ENCODE measurements at places on chromosomes 1 and 21.

GRCh38 chr1:207502726-207503125 lies 6.8 kb downstream of the CR1 start:
- no peak for DNase-seq

DNA sequence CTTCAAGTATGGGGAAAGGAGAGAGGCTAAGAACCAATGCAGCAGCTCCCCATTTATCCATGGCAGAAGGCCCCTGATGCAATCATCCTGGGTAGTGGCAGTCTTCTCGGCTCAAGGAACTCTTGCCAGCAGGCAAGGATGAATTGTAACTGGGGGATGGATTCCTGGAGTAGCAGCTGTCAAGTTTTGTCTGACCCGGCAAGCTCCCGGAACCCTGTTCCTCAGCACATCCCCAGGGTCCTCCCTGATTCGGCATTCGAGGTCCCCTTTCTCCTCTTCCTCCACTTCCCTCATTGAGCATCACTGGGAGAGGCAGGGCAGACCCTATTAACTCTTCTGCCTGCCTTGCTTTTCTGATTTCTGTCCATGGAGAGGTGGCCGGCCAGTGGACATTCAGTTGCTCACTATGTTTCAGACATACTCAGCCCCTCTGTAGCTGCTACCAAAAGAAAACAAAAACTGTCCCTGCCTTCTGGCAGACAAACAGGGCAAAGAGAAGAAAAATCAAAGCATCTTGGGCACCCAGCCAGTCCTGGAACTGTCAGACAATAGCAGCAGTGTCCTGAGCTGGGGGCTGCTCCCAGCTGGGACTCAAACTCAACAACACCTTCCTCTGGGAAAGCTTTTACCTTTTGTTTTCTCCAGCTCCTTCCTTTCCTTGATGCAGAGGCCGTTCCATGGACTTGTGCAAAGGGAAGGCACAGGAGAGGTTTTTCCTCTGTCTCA lies 5.6 kb upstream of the PTCH2 start:
- no peak for DNase-seq

DNA sequence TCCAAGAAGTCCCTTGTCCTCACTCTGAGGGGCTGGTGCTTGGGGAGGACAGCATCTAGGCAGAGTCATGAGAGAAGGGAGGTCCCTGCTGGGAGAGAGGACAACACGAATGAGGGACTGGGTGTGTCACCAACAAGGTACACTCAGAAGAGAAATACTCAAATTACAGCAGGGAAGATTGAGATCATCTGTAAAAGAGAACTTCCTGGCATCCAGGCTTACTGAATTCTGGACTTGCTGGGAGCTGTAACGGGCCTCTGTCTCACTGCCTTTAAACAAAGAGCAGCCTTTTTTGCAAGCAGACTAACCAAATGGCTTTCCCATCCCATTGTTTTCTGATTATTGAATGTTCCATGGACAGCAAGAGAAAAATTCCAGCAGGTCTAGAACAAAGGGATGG lies 195.7 kb upstream of the RAB4A start:
- DNase-seq: no peak

DNA sequence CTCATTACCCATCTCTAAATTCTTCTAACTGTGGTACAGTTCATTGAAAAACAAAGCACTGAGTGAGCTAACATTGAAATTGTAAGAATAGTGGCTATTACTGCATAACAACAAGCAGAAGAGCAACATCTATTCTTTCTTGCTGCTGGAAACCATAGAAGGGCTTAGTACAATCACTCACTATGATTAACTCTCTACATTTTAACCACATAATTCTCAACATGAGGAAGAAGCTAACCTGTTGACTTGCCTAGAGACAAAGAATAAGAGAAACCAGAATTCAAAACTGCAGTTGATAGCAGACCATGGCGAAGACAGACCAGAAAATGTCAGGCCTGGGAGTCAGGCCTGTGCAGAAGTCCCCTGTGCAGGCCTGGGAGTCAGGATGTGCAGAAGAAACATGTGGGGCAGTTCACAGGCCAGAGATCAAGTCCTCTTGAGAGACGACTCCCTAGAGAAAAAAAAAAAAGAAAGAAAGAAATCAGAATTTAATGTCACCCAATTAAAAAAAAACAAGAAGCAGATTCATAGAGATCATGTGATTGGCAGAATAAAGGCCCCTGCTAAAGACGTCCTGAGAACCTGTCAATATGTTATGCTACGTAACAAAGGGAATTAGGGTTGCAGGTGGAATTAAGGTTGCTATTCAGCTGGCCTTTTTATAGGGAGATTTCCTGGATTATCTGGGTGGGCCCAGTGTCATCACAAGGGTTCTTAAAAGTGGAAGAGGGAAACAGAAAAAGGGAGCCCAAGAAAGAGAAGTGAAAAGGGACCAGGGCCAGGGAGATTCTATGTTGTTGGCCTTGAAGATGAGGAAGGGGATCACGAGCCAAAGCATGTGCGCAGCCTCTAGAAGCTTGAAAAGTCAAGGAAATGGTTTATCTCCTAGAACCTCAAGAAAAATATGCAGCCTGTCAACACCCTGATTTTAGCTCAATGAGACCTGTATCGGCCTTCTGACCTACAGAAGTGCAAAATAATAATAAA lies 94.9 kb downstream of the MRPL39 start:
- no peak for DNase-seq

DNA sequence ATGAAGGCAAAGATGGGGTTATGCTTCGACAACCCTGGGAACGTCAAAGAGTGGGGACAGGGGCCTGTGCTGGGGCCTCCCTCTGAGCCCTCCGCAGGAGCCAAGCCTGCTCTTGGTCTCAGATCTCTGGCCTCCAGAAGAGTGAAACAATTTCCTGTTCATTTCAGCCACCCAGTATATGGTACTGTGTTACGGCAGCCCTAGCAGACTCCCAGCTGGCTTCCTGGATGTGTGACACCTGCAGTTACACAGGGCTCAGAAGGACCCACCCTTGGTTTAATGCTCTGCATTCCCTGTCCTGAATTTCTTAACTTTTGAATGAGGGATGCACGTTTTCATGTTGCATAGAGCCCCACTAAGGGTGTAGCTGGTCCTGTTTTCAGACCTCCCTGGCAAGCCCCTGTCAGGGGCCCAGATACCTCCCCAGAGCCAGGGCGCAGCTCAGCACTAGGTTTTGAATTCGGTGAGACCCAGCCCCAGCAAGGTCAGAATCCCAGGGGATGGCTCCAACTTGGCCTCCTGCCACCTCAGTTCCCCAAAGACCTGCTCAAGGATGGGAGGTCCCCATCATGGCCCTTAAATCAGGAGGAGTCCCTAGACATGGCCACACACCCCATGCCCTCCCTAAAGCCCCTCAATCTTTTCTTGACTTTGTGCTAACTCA lies 79.0 kb upstream of the IFFO2 start:
- DNase-seq: no peak

DNA sequence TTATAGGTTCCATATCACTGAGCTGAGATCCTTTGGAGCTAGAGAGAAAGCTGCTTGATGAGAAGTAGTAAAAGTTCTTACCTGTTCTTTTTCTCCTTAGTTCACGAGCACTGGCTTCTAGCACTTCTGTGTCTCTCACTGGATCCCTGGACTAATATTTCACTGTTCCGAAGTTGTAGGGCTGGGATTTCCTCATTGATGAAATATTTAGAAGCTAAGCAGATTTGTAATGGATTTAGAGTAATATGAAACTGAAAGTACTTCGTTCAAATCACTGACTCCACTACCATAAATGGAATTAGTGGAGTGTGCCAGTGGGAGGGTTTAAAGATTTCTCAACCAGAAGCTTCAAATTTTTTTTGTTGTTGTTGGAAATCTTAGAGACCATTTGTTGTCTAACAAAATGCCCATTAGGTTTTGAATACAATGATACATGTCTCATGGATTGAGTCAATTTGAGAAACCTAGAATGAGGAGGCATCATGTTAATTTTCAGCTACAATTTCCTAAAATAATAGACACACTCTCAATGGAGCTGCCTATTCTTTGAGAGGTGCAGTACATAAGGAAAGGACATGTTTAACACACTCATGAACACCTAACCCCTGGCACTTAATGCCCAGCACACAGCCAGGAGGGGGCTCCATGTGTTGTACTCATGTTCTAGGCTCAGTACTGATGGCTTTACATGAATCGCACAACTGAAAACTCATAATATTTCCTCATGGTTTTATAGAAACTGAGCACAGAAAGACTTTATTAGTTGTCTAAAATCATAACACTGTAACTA lies at the start of gene GBP1:
Gene GBP1, minus strand, starts transcription at position 130 of the 790 bp plus-strand sequence. CDS start 1,974 bp downstream, outside the sequence.
- DNase-seq: no peak

DNA sequence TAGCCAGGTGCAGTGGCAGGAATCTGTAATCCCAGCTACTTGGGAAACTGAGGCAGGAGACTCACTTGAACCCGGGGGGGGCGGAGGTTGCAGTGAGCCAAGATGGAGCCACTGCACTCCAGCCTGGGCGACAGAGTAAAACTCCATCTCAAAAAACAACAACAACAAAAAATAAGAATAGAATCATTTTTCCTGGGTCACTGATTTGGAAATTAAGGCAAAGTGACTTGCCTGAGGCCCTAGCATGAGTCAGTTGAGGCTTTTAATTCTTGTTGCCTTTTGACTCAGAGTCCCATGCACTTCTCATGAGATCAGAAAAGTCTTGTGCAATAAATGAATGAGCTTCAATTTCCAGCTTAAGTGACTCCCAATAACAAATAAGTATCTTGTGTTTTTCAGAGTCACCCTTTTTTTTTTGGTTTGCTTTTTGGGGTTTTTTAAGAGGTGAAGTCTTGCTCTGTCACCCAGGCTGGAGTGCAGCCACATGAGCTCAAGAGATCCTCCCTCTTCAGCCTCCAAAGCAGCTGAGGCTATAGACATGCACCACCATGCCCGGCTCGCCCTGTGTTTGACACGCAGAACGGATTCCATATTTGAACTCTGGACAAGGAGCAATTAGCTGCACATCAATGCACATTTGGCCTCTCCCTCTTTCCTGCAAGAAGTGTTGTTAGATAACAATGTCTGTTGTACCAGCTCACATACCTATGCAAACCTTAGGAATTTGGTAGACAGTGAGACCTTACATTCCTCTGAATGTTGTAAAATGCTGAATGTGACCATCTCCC lies 3.4 kb upstream of the PLEKHM2 start:
- no peak for DNase-seq

GRCh38 chr1:40394491-40395172 lies 21.1 kb downstream of the SMAP2 start:
- DNase-seq: no peak

DNA sequence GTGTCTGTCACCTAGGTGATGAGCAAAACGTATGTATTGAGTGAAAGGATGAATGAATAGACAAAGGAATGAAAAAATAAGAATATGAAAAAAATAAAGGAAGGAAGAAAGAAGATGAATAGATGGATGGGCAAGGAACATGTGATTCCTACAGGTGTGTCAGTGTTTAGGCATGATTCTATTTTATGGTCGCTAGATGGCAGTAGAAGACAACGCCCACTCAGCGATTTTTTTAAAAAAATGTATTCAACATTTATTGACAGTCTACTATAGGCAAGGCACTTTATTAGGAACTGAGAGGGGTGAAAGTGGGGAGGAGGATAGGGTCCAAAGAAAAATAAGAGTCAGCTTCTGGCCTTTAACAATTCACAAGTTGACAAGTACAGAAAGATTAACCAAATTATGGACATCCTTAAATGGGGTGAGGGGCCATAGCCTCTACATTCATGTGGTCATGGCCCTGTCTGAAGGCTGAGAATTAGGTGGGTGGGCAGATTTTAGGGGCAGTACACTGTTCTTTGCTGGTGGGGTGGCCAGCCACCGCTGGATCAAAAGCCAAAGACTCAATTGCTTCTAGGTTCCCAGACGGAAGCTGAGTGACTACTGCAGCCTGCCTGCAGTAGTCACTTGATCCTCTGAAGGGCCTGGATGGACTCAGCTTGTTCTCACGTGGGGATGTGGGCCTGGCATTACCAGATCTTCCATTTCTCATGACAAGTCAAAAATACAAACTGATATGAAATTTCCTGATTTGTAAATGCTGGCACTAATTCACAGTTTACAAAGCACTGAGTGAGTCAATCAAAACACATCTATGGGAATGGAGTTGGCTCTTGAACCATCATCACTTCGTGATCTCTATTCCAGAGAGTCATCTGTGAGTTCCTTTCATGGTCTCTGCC lies 83.9 kb downstream of the FASLG start:
- peak; percentile 62 for DNase-seq

GRCh38 chr1:234836776-234837357 lies 226.9 kb upstream of the IRF2BP2 start:
- DNase-seq: peak; percentile 62

DNA sequence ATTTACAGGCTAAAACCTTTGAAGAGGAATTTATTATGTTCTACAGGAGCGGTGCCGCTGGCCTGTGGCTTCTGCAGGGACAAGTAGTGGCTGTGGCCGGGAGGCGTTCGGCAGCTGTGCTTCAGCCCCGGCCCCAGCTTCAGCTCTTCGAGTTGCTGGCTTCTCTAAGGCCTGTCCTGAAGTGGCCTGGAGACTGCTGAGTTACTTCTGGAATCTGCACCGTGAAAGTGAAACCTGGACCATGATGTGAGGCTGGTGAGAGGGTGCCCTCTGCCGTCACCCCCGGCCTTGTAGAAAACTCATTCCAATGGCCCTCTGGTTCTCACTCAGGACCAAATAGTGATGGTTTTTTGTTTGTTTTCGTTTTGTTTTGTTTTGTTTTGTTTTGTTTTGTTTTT lies 48.1 kb downstream of the PRKCZ start:
- DNase-seq: no peak

- peak; percentile 56 for DNase-seq
Measured at GRCh38 chr21:30349572-30349971, 1.2 kb upstream of the KRTAP23-1 start.

GRCh38 chr1:27787895-27788294 lies 14.9 kb downstream of the STX12 start:
- DNase-seq: no peak

DNA sequence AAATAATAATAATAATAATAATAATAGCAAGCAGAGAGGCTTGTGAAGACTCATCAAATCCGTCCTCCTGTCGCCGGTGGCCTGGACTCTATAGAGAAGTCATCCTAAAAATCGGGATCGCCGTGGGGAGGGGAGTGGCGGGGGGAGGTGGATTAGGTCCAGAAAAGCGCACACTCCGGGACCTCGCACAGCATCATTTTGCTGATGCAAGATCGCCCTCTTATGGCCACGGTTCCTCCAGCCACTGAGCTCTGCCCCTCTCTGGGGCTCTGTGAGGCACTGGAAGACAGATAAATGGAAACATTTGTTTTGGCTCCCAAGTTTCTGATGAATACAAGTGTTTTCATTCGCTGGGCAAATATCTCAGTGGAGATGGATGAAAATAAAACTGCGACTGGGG lies 612.0 kb downstream of the MATN1 start:
- DNase-seq: no peak

GRCh38 chr1:5157175-5157574 lies 502.8 kb downstream of the AJAP1 start:
- DNase-seq: no peak
